Dermis microvascular lymphatic vessel endothelial cell (primary cell): ENCODE measurements at places on chromosomes 7 and 10. TPM values are rescaled to one million over a fixed set of nuclear protein-coding genes. Genes with fewer than 3 reads are reported as not detected.

DNA sequence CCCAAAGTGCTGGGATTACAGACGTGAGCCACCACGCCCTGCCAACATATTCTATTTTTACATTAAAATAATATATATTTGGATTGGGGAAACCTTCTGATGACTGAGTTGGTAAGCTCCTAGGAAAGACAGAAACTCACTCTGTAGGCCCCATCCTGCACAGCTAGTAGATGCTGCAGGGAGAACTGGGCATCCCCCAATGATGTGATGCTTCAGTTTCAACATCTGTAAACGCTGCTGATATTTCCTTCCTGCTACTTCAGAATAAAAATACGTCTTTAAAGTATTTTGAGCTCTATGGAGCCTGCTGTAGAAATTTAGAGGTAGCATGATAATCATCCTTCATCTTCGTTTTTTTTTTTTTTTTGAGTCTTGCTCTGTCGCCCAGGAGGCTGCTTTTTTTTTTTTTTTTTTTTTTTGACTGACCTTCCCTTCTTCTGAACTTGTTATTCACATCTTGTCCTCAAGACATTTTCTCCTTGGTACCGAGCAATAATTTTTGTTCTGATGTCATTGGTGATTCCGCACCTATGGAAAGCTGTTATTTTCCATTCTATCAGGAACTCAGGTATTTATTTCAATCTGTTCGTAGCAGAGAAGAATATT is 21.8 kb upstream of the INPP5F start:
- DNase-seq = no peak

- no peak for DNase-seq
Observed at GRCh38 chr7:51647931-51648351, 331.3 kb upstream of the COBL start.

DNA sequence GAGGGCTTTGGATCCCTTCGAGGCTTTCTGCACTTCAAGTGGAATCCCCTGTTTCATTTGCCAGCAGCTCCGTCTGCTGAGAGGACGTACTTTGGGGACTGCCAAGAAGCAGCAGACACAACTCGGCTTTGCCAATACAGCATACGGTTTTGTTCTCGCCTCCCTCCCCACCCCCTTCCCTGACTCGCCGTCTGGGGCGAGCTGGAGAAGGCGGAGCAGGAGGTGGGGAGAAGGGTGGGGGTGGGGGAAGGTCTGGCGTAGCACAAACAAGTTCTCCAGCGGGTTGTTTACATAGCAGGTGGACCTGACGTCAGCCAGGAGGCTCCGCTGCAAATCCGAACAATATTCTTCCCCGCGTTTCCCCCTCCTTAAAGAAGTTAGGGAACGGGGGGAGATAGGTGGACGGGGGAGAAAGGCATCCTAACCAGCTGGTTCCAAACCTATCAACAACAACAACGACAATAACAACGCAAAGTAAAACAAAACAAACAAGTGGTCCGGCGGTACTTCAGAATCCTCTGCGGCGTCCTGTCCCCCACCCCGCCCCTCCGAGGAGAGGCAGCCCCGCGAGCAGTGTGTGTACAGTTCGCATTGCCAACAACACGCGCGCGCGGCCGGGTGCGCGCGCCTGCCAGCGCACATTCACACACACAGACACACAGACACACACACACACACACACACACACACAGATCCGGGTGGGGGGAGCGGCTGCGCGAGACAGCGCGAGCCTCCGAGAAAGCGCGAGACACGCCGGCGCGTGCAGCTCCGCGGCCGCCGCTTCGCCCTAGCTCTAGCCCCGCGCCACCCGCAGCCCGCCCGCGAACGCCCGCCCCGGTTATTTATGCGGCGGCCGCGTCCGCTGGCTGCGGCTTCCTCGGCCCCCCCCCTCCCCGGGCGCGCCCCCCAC is 167.0 kb upstream of the PPP1R3A start:
- DNase-seq = peak; percentile 78

DNA sequence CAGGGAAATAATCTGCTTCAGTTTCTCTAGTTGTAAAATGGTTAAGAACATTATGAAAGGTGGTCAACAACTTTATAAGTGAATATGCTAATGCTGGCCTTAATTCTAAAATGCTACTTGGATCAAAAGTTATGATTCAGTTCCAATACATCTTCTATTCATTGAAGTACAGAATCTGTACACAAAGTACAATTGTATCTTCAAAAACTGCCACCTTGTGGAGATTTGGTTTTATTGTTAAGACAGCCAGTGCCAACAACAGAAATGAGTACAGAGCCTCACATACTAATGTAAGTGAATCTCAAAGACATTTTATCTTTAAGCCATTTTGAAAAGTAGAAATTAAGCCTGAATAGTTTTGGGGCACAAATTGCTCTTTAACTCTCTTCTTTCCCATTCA is 194.0 kb downstream of the CFTR start:
- DNase-seq = no peak

- DNase-seq = no peak
Observed at GRCh38 chr10:96235326-96236089, 35.9 kb downstream of the BLNK start.

GRCh38 chr7:27899601-27900000 is 159.6 kb downstream of the TAX1BP1 start:
- DNase-seq = no peak

GRCh38 chr10:78416031-78417011 is 382.7 kb downstream of the RPS24 start:
- peak; percentile 14 for DNase-seq

- no peak for DNase-seq
Observed at GRCh38 chr10:49689882-49690510, 10.5 kb downstream of the C10orf53 start.

DNA sequence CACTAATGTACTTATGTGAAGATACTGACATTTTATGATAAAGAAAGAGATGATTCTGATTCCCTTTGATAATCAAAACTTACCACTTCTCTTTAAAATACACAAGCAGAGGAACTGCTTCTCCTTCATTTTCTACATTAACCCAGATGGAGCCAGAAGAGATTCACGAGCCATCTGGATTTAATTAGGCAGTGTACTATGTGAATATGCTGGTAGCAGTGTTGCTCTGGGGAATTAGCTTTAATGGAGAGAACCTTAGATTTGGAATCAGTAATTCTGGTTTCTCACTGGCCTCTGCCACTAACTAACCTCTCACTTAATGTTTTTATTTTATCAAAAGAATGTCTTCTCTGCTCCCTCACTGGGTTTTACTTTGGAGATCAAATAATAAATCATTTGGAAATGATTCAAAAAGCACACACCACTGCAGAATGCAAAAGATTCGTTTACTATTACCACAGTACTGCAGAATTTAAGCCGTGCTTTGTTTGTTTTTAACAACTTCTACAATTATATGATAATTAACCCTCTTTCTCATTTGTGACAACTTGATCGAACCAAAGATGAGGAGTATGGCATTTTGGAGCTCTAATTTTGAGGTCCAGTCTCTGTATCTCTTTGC is 77.5 kb upstream of the PHYHIPL start:
- DNase-seq = no peak

DNA sequence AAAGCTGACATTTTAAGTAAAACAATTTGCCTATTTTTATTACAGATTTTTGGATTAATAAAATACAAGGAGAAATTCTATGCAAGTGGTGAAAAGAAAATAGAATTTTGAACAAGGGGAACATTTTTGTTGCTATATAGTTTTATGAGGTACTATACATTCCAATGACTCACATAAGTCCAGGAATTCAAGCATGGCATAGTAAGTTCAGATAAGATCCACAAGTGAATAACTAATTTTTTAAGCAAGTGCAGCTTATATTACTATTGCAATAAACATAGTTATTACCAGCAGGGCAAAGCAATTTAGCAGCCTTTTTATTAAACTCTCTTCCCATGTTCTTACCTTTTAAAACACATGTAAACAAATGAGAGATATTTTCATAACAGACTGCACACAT is 1123.5 kb upstream of the LRRN3 start:
- DNase-seq = no peak

GRCh38 chr7:134781171-134781570 is 1.7 kb downstream of the CALD1 start:
- no peak for DNase-seq

DNA sequence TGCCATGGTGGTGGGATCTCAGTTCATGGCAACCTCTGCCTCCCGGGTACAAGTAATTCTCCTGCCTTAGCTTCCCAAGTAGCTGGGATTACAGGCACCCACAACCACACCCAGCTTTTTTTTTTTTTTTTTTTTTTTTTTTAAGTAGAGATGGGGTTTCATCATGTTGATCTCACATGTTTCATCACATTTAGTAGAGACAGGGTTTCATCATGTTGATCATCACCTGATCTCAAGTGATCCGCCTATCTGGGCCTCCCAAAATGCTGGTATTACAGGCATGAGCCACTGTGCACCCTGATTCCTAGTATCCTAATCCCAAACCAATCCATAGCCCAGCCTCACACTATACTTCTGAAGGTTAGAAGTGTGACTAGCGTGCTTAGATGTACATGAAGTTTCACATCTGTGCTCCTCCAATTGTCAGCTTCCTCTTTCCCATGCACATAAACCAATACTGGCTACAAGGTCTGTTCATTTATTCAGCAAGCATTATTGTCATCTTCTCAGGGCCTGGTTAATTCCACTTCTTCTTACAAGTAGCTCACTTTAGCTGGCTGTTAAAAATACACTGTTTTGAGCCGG is 6.8 kb upstream of the NAT16 start:
- DNase-seq = no peak

DNA sequence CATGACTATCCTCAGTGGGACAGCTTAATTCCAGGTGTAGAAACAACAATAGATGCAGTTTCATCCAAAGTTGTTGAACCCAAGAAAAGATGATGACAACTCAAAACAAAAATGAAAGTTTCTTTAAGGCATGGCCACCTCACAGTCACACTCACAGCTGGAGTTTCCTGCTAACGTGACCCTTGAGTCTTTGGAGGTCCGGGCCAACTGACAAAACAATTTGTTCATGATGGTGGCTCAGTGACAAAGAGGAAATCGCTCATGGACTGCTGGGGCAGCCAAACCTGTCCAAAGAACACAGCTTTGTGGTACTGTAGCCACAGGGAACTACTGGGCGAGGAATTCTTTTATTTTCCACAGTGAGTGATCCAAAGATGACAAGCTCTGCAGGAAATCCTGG is 96.0 kb upstream of the JCAD start:
- DNase-seq = peak; percentile 90

DNA sequence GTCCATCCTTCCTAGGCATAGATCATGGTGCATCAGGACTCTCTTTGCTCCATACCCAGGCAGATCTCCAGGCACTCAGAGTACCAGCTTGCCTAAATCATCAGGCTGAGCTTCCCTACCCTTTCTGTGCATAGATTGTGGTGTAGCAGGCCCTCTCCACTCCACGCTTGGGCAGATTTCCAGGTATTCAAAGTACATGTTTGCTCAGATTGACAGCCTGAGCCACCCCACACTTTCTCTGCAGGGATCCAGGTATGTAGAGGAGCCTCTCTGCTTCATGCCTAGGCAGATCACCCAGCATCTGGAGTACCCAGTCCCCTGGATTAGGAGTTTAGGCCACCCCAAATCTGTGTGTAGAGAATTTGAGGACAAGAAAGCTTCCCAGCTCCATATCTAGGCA is 957.4 kb upstream of the LRRTM3 start:
- no peak for DNase-seq

- peak; percentile 50 for DNase-seq
Observed at GRCh38 chr7:46352004-46352954, 431.2 kb upstream of the IGFBP3 start.

- no peak for DNase-seq
Observed at GRCh38 chr7:110522761-110523200, 568.1 kb upstream of the LRRN3 start.

- DNase-seq = peak; percentile 62
Observed at GRCh38 chr7:85186083-85186520, 754 bp downstream of the SEMA3D start.

- DNase-seq = no peak
Observed at GRCh38 chr10:119132521-119133345, 28.8 kb downstream of the DENND10 start.

DNA sequence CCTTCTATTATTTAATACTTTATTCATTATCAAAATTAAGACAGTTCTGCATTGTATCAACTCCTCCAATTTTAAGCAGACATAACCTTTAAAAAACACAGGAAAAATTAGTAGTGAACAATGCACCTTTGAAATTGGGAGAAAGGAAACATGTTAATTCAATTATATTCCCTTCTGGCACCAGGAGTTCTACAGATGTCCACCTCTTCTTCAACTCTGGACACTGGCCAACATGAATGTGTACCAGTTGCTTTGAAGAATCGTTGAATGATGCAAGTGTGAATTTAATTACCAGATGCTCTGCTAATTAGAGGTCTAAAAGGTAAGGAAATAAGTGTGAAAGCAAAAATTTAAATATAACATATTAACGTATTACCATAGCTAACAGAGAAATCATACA is 206.7 kb upstream of the IGFBP3 start:
- DNase-seq = no peak

DNA sequence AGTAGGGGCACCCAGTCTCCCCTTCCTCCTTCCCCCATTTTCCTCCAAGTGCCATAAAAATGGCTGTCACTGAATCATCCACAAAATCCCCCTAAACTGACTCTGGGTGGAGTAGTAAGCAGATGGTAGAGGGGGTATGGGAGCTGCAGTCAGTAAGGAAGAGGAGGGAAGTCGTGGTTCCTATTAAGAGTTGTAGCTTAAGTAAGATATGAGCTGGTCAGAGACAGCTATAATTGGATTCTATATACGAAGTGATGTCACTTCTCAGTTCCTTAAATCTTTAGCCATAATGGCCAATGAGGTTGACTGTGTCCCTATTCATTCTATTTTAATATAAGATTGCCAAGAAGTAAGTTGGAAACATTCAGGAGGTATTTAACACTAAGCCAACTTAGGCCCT is 131.7 kb downstream of the SLC16A9 start:
- no peak for DNase-seq

DNA sequence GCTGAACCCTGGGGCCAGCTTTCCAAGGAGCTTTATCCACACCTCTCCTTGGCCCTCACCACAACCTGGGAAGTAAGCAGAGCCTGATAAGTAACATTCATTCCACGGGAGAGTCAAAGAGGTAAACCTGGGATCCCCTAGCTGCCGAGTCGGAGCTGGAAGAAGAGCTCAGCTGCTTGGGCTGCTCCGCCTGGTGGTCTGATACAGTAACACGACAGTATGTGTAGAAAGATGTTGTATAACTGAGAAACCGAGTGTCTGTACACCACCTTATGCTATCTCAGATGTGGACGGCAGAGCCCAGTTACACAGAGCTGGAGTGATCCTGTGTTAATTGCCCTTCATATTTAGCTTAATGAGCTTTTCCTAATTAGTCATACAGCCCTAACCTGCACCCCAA is 151.3 kb upstream of the KMT2E start:
- peak; percentile 7 for DNase-seq

AKR1B15 gene
- not detected in 2 replicates for total RNA-seq

PLCE1 gene
- 1.0 and 6.7 TPM in 2 replicates for total RNA-seq

CHAT gene
- not detected in 2 replicates for total RNA-seq

SPDYE16 gene
- total RNA-seq = 0.13 TPM in 1 of 2 replicates, not detected in the other

PPP1R3C gene
- 0.13 TPM in 2 replicates for total RNA-seq

ITPRID1 gene
- total RNA-seq = not detected in 2 replicates

SPACDR gene
- total RNA-seq = 0.39 and 0.76 TPM in 2 replicates

DGKI gene
- 0.64 and 3.5 TPM in 2 replicates for total RNA-seq

ADAM12 gene
- total RNA-seq = 0.64 and 1.3 TPM in 2 replicates

ASB4 gene
- total RNA-seq = not detected in 2 replicates

SLC18A3 gene
- not detected in 2 replicates for total RNA-seq

FFAR4 gene
- not detected in 2 replicates for total RNA-seq

NRCAM gene
- total RNA-seq = 1.5 and 3.3 TPM in 2 replicates

SH2D4B gene
- under 0.01 and 0.13 TPM in 2 replicates for total RNA-seq

MYL10 gene
- total RNA-seq = not detected in 2 replicates

BHLHA15 gene
- total RNA-seq = 0.51 TPM in 2 replicates

MUC12 gene
- total RNA-seq = not detected in 2 replicates
